Thymus (tissue), 14 donors: ENCODE measurements at places on chromosomes 5 and 9.

DNA sequence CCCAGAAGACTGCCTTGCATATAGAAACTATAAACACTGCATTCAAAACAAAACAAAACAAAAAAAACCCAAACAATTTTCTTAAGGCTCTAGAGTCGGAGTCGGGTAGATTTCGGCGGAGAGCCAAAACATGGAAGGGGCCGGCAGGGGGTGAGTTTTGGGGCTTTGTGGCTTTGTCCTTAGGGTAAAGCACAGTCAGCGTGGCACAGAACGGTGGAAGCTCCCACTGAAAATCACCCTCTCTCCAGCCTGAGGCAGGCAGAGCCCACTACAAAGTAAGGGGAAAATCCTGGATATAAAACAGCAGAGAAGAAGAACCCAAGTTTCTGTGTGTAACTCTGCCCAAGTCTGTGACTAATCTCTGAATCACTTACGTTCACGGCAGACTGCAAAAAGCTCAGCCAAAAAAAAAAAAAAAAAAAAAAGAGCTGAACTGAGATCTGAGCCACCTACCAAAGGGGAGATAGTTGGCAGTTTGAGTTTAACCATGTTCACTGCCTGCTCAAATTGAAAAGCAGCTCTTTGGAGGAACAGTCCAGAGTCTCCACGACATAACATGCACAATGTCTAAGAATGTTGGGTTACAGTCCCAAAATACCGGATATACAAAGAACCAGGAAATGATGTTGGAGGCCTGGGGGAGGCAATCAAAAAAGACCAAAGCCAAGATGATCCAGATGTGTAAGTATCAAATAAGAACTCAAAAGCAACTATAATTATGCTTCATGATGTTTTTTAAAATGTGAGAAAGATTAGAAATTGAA is 26.6 kb upstream of the OR2K2 start:
- DNase-seq = no peak

GRCh38 chr5:179731791-179732411 is 721 bp upstream of the MAML1 start:
- DNase-seq = no peak

GRCh38 chr5:81835814-81836367 is 85.0 kb upstream of the SSBP2 start:
- DNase-seq = no peak

- DNase-seq = no peak
Observed at GRCh38 chr5:66903218-66903617, 293.4 kb downstream of the CD180 start.

- no peak for DNase-seq
Observed at GRCh38 chr5:59956130-59956783, 62.7 kb upstream of the PDE4D start.

DNA sequence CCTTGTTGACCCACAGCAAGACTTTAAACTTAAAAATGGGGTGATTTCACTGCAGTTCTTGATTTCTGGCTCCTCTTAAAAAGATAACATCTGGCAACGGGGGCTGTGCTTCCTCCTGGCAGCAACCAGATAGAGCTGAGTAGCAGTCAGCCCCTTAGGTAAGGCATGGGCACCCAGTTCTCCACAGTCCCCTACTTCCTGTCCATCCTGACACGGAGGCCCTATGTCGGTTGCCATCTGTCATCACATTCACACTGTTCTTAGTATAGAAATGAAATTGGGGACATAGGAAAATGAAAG is 11.7 kb downstream of the CD74 start:
- DNase-seq = no peak

DNA sequence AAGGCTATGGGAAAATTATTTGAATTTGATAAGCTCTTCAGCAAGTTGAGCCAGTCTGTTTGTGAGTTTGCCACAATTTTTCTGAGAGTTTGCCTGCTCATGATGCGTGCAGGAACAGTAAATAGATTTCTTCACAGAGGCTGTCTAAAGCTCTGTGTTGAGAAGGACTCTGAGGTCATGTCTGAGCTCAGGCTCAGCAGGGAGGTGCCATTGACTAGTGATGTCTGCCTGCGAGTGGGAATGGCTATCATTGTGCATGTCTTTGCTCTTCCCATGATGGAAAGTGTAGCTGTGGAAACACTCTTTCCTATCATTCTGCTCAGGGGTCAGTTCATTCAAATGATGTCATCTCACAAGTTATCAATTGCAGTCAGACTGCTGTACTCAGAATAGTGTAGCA is 142.8 kb downstream of the RASEF start:
- DNase-seq = no peak

GRCh38 chr9:119026120-119026519 is 343.1 kb downstream of the BRINP1 start:
- DNase-seq = no peak

GRCh38 chr9:137463931-137464290 is 4.8 kb upstream of the NSMF start:
- no peak for DNase-seq

DNA sequence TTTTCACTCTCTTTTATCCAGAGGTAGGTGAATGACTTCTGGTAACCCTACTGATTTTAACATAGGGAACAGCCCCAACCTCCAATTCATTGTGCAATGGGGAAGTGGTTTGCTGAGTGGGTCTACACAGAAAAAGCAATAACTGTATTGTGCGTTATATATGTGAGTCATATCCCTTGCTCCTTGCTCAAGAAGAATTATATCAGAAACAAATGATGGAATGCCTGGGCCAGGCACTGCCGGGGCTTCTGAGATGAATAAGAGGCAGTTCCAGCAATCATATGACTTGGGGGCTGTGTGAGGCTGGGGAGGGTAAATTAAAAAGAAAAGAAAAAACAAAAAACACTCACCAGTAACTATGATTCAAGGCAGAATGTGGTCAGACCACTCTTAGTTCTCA is 79.2 kb upstream of the ABCA1 start:
- no peak for DNase-seq

DNA sequence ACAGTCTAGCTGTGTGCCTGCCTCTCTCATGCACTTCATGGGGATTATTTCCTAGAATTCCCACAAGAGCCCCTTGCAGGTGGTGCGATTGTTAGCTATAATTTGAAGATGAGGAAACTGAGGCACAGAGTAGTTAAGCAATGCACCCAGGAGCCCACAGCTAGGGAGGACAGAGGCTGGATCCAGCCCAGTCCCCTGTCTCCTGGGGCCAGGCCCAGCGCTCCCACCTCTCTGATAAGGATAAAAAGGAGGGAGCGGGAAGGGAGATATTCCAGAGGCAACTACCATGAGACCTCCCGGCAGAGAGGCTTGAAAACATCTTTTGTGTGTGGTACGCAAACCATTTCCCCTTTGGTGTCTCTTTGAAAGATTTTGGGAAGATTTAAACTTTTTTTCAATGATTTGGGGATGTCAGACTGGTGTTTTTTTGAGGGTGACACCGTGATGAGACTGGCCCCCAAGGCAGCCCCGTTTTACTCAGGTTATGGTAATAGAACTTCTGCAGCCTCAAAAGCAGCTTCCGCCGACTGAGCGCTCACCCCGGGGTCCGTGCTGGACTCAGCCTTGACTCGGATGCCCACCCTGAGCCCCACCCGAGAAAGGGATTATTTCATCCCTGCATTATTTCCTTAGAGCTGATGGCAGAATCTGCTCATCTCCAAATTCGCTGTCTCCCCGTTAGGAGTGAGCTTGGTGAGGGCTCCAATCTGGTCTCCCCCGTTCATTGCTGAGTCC is 144.7 kb upstream of the IER5L start:
- DNase-seq = no peak

DNA sequence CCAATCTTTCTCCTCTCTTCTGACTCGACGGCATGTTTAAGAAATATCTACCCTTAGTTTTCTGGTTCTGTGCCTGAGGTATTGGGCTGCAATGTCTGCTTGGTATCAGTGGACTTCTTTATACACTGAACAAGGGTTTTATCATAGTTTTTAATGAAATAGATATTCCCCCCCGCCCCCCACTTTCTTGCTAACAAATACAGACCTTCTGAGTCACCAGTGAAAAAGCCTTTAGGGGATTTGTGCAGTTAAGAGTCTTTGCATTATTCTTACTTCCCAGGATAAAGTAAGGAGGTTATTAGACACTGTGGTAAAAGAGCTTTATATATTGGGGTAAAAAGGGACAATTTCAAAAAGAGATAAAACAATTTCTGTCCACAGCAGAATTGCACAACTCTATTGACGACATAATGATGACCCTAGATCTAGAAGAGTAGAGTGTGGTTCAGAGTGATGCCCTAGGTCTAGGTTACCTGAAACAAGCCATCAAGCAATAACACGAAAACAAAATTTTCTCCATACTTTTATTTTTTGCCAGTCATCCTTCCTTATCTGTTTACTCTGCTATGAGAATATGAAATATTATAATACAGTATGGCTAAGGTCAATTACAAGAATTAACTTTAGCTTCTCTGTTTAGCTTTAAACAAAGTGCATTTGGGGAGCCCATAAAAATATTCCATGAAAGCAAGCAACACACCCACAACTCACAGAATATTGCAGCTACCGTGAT is 110.7 kb downstream of the PLK2 start:
- no peak for DNase-seq

DNA sequence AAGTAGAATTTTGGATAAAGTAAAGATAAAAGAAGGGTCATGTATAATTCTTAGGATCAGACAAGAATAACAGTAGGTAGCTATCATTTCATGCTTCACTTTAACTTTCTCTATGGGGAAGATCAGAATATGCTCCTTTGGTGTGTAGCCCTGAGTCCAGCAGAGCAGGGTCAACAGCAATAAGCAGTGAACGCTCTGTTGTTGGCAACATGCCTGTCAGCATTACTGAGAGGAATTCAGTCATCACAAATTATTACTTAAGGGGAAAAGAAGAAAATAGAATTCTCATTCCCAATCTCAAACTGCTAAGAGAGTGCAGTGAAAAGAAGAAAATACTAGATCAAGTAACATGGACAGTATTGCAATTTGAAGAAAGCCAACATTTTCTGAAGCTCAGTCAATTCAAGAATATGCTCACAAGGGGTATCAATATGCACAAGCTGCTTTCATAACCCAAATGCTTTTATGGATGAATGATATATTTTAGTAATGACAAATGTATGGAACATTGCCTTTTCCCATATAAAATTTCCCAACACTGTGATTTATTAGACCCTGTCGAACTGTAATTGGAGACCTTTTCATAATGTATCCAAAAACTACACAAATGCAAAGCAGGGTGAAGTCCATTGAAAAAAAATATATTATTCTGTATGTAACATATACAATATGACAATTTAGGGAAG is 1359.4 kb downstream of the EFNA5 start:
- DNase-seq = no peak

DNA sequence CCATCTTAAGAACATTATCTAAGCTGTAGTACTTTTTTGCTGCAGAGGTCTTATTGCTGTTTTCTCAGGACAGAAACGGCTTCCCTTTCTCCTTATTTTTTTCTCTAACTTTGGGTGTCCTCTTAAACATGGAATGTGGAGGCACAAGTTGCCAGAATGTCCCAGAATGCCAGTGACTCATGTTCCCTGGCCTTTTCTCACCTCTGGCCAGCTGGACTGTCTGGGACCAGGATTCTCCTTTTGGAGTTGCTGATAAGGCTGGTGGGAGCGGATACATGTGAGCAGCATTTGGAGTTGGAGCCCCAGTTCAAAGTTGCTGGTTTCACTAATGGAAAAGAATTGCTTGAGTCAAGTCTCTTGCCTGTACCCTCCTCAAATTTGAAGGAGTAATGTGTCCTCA is 112.8 kb downstream of the ARHGAP26 start:
- DNase-seq = no peak

DNA sequence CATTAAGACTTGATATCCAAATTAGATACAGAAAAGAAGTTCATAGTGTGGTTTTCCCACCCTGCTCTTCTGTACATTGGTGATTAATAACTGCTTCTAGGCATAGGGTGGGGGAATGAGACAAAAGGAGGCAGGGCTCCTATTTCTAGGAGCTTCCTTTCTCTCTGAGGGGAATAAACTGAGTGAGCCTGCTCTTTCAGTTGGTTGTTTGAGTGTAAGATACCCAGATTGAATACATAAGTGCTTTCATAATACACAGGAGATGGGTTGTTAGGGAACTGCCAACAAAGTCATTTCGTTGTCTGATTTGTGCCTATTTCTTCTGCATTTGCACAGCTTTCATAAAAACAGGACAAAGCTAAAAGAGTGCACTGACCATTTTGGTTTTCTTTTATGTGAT is 48.9 kb upstream of the TTC23L start:
- DNase-seq = no peak

- no peak for DNase-seq
Observed at GRCh38 chr5:156093024-156093423, 233.9 kb upstream of the SGCD start.

- no peak for DNase-seq
Observed at GRCh38 chr9:6096821-6097220, 81.4 kb upstream of the RANBP6 start.

DNA sequence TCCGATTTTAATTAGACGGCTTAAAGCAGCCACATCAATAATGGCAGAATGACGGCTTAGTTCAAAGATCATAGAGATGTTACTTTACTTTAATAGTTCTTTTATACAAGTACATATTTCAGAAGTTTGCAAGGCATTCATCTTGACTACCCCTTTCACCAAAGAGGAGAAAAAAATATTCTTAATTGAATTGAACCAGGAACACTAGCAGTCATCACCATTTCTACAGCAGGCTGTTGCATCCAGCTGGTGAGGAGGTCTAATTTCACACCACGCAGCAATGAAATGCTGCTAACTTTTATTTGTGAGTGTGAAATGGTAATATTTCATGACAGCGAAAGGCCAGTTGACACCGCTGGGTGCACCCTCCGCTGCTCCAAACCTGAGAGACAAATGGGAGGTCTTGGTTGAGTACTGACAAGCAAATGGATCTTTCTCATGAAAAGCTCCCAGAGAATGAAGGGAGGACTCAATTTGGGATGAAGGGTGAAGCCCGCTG is 322.2 kb downstream of the GLIS3 start:
- no peak for DNase-seq

DNA sequence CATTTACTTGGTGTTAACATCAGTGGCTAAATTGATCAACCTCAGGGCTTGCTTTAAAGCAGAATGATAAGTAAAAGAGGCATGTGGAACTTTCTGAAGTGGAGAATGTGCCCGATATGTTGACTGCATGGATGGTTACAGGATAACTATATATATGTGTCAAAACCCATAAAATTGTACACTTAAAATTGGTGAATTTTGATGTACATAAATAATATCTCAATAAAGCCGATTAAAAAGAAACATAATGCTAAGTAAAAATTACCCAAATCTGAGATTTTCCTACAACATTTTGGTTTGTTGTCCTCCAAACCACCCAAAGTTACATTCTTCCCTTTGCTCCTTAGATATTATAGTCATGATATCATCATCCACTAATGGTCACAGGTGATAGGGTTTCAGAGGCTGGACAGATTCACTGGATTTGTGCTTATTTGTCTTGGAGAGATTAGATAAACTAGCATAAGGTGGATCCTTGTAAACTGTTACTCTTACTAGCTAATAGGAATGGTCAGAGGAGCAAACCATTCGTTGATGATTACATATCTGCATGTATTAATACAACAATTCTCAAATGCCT is 119.7 kb upstream of the RPS23 start:
- no peak for DNase-seq

GRCh38 chr5:5014586-5015235 is 125.4 kb upstream of the ADAMTS16 start:
- no peak for DNase-seq
